Stomach (tissue), 19 donors: ENCODE measurements at places on chromosomes 2 and 18. TPM values are rescaled to one million over a fixed set of nuclear protein-coding genes. Genes with fewer than 3 reads are reported as not detected.

GRHL1 gene
- 16.5 TPM for polyA plus RNA-seq

TACR1 gene
- not detected for polyA plus RNA-seq

TUBA3E gene
- polyA plus RNA-seq: not detected

CPO gene
- not detected for polyA plus RNA-seq

UGT1A3 gene
- polyA plus RNA-seq: not detected

CHST10 gene
- polyA plus RNA-seq: 2.9 TPM

KRCC1 gene
- 48.0 TPM for polyA plus RNA-seq

CNDP1 gene
- not detected for polyA plus RNA-seq

PROKR1 gene
- not detected for polyA plus RNA-seq

OTOF gene
- polyA plus RNA-seq: 0.06 TPM

SERPINE2 gene
- 12.9 TPM for polyA plus RNA-seq

PKDCC gene
- polyA plus RNA-seq: 36.4 TPM

SPOPL gene
- 7.2 TPM for polyA plus RNA-seq

UGT1A8 gene
- polyA plus RNA-seq: 2.3 TPM

MC4R gene
- polyA plus RNA-seq: not detected

SULT1C3 gene
- polyA plus RNA-seq: 2.1 TPM

HNMT gene
- polyA plus RNA-seq: 59.5 TPM

GLI2 gene
- polyA plus RNA-seq: 0.68 TPM

KLHL41 gene
- 1.3 TPM for polyA plus RNA-seq

CD8A gene
- 1.3 TPM for polyA plus RNA-seq

CFAP53 gene
- polyA plus RNA-seq: 0.25 TPM

TCF7L1 gene
- 5.6 TPM for polyA plus RNA-seq

ANKRD29 gene
- polyA plus RNA-seq: 8.2 TPM

CAVIN2 gene
- 6.2 TPM for polyA plus RNA-seq
